ENCODE measurements at places on chromosomes 7 and 10.

DNA sequence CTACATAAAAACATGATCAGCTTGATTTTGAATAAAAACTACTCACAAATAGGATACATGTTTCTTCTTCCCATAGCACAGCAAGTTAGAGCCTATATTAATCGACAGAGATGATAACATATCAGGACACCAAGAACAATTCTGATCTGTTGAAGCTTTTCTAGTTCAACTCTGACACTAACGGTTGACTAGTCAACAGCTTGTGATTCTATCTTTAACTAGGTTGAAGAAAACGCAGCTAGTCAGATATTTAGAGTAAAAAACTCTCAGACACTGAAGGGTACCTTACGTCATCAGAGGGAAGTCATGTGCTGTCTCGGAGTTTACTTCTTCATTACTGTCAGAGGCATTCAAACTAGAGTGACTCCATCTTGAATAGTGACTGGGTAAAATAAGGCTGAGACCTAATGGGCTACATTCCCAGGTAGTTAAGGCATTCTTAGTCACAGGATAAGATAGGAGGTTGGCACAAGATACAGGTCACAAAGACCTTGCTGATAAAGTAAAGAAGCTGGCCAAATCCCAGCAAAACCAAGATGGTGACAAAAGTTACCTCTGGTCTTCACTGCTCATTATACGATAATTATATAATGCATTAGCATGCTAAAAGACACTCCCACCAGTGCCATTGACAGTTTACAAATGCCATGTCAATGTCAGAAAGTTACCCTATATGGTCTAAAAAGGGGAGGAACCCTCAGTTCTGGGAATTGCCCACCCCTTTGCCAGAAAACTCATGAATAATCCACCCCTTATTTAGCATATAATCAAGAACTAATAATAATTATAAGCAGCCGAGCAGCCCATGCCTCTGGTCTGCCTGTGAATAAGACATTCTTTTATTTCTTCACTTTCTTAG lies 21.3 kb downstream of the CCDC71L start:
- DNase-seq: no peak

GRCh38 chr10:7432884-7433726 lies 22.3 kb upstream of the SFMBT2 start:
- DNase-seq: no peak

DNA sequence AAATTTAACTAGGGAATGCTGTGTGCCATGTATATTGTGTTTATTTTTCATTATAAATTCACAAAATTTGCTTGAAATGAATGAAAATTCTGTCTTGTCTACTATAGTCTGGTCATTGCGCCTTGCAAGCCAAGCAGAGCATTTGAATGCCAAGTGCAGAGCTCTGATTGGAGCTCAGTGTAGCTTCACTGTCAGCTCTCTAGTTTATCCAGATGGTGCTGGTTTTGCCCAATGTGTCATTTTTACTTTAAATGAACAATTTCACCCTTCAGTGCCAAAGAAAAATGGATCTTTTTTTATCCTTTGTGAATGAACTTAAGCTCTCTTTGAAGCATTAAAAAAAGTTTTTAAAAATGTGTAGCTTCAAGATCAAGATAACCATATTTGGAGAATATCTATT lies 225.6 kb upstream of the CACNA2D1 start:
- no peak for DNase-seq

GRCh38 chr7:2209146-2209960 lies 23.4 kb downstream of the MAD1L1 start:
- no peak for DNase-seq

GRCh38 chr10:60473557-60473956 lies 83.9 kb upstream of the ANK3 start:
- DNase-seq: no peak

GRCh38 chr7:90560730-90561129 lies 35.4 kb upstream of the CDK14 start:
- DNase-seq: no peak

DNA sequence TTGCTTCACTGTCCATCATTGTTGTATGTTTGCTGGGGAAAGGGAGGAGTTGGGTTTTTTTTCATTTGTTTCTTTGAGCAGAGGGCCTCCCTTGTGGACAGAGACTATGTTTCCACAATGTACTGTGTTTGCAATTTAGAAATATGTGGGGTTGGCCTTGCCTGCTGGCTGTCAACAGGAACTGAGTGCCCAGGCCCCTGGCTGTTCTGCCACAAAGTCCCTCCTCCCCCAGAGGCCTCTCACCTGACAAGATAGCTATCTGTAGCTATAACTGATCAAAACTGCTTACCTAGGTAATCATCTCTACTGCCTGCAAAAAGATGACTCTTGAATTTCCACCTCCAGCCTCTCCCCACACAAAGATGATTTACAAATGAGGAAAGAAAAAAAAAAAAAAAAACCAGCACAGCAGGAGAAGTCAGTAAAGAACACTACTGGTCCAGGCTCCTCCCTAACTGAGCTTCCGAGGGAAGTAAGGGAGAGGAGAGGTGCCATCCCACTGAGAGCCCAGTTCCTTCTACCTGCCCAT lies 121.8 kb downstream of the SGMS1 start:
- DNase-seq: no peak

GRCh38 chr7:105841866-105842265 lies 34.5 kb downstream of the ATXN7L1 start:
- DNase-seq: no peak

DNA sequence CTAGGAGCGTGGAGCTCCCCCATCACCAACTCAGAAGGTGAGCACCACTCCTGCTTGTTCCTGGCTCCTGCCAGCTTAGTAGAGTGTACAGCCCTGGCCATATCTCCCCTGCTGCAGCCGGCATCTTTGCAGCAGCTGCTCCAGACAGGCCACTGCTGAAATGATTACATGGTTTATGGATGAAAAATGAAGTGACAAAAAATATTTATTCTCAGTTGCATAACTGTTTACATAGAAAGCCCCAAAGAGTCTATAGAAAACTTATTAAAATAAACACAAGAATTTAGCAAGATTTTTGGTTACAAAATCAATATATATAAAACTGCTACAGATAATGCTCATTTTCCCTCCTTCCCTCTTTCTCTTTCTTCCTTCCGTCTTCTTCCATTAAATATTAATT lies 27.2 kb downstream of the C10orf67 start:
- no peak for DNase-seq
